ENCODE measurements at places on chromosomes 5 and 9.

GRCh38 chr9:26800322-26800721, 92.3 kb downstream of the CAAP1 start:
- no peak for DNase-seq

- no peak for DNase-seq
These were observed 218.2 kb downstream of the GADD45G start for GRCh38 chr9:89822996-89823395.

DNA sequence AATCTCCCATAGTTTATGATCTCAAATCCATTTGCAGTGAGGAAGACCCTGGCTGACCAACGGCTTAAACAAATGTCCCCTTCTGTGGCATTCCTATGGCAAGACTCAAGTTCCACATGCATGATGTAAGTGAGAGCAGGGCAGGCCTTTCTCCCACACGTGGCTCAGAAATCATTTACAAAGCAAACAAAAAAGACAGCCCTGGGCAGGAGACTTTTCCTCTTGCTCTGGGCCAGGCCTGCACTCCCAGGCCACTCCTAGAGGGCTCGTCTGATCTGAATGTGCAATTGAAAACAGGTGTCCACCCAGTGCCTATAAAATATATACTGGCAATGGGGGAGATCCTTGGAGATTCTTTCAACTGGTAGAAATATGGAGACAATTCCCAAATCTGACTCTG, 123.1 kb downstream of the DMRT2 start:
- no peak for DNase-seq

DNA sequence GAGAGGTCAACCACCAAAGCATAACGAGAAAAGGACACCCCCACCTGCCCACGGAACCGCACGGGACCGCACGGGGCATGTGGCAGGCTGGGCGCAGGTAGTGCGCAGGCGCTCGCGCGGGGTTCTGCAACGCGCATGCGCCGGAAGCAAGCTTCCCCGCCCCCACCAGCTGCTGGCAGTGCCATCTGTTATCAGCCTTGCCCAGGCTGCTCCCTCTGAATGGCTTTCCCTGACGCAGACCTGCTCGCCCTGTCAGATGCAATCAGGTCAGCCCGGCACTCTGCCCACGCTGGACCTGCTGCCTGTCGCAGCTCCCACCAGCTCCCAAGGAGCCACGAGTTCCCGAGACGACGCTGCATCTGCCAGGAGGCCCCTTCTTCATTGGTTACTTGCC, 22.8 kb downstream of the PTCH1 start:
- no peak for DNase-seq

DNA sequence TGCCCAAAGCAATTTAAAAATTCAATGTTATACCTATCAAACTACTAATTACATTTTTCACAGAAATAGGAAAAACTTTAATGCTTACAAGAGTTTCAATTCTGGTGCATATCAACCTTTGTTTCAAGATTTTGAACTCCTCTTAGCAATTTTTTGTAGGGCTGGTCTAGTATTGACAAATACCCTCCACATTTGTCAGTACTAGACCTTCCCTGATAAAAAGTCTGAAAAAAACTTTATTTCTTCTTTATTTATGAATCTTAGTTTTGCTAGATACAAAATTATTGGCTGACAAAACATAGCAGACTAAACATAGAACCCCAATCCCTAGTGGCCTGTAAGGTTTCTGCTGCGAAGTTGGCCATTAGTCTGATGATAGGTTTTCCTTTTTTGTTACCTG, 1804.9 kb downstream of the EFNA5 start:
- no peak for DNase-seq

DNA sequence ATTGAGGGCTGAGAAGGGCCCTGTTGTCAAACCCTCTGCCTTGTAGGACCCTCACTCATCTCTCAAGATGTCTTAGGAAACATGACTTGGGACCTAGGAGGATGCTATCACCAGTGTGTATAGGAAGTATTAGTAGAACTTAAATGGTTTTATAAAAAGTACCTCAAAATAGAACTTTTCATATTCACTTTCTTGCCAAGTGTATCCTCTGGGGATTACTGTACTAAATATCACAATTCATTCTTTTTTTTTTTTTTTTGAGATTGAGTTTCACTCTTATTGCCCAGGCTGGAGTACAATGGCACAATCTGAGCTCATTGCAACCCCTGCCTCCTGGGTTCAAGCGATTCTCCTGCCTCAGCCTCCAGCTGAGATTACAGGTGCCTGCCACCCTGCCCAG, 56.2 kb downstream of the ARHGEF28 start:
- DNase-seq, result no peak

DNA sequence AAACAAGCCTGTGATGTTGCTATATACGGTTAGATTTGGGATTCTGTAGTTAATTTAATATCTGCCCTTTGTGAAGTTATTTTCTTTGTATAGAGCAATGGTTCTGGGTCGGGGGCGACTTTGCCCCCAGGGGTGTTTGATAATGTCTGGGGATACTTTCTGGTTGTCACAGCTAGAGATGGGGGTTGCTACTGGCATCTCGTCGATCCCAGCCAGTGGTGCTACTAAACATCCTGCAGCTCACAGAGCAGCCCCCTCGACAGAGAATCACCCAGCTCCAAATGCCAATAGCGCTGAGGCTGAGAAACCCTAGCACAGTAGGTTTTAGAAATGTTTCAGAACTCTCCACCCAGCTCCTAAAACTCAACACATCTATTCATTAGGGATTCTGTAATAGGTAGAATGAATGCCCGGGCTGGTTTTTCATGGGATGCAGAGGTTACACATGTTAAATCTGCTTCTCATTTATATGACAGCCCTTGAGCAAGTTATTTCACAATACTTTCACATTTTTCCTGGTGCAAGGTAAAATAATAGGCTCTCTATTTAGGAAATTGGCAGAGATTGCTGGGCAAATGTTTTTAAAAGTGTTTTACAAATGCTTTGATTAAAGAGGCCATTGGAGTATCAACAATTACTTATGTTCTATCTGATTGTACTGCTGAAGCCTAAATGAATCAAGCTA, 75.2 kb upstream of the CTSL start:
- DNase-seq, result no peak

- DNase-seq, result no peak
These were observed 41.6 kb upstream of the FCN1 start for GRCh38 chr9:134959126-134959970.

GRCh38 chr5:16784843-16785791, 151.0 kb downstream of the MYO10 start:
- no peak for DNase-seq

DNA sequence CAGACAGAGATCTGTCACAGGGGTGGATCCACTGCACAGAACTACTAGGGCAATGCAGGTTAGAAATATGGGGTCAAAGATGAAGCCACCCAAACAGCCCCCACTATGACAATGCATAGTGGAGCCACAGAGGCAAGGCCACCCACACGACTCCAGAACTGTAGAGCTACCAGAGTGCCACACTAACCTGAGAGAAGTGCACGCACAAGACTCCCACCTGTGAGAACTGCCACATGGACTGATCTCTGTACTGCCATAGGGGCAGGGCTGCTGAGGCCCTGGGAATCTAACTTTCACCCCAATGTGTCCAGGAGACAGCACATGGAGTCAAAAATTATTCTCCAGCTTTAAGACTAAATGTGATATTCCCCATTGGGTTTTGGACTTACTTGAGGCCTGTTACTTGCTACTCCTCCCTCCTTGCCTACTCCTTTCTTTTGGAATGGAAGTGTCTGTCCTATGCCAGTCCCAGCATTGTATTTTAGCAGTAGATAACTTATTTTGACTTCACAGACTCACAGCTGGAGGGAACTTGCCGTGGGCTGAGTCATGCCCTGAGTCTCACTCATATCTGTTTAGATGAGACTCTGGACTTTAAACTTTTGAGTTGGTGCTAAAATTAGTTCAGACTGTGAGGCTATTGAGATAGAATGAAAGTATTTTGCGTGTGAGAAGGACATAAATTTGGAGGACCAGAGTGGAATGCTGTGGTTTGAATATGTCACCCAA, 853.3 kb downstream of the MAT2B start:
- DNase-seq, result no peak

- DNase-seq, result no peak
These were observed 23.2 kb upstream of the TERT start for GRCh38 chr5:1317921-1318565.

- DNase-seq, result no peak
These were observed 38.6 kb downstream of the CAPSL start for GRCh38 chr5:35899800-35900199.

Measured in astrocyte of the cerebellum (primary cell).